ENCODE measurements at places on chromosomes 16 and 17.

DNA sequence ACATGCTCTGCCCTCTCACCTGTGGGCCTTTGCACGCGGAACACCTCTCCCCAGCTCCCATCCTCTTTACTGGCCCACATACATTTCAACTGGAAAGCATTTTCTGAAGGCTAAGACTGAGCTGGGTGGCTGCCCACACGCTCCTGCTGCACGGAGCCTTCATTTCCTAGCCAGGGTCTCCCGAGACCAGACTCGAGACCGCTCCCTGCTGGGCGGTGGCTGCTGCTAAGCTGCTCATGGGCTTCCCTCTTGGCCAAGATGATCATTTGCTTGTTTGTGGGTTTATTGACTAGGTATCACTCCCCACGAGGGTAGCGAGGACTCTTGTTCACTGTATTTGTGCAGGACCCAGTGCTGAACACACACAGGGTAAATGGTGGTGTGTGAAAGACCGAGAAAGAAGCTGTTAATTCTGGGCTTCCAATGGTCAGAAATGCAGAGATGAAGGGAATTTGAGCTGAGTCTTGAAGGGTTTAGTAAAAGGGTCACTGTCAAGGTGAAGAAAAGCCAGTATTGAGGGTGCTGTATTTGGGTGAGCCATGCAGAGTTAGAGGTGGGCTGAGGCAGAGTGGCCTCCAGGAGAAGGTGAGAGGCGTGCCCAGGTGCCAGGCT lies 907 bp downstream of the TRAPPC2L start:
- DNase-seq, result peak; percentile 55

DNA sequence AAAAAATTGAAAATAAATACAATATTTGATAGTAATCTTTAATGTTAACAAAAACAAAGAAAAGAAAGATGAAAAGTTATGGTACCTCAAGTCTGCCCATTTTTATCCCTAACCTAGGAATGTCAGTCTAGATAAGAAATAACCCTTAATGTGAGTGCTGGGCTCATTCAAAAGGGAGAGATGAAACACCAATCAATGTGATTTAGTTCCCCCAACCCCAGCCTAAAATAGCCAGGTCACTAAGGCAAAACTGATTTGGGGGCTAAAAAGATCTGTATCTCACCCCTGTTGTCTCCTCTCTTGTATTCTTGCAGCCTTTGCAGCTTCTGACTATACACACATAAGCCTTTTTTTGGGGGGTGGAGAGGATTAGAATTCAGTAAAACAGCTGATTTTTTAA lies 3.2 kb upstream of the IGF2BP1 start:
- DNase-seq, result no peak

DNA sequence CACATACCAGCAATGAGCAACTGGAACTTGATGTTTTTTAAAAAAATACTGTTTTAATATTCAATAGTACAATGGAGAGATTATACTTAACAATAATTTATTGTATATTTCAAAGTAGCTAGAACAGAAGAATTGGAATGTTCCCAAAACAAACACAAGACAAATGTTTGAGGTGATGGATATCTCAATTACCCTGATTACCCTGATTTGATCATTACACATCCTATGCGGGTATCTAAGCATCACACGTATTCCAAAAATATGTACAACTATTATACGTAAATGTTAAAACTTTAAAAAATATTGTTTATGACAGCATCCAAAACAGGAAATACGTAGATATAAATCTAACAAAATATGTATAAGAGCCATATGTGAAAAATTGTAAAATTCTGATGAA lies 96.8 kb downstream of the DYNLRB2 start:
- DNase-seq, result no peak

DNA sequence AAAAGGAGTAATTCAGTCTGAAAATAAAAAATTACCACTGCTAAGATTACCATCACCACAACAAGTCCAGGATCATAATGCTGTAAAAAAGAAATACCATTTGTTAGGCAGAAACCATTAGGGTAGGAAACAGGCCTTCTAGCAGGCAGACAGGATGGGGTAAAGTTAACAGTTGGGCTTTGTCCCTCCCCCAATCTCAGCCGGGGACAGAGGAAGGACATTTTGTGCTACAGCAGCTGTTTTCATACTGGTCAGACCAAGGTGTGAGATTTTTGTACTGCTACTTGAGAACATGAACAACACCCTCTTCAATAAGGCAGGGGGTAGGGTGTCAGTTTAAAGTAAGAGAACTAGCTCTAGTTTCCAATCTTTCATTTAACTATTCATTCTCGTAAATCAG lies 49.2 kb upstream of the ITGA2B start:
- peak; percentile 1 for DNase-seq

- no peak for DNase-seq
Observed at GRCh38 chr16:88871349-88871702, 4.9 kb upstream of the PABPN1L start.

GRCh38 chr16:1902547-1903219 lies 15.5 kb downstream of the HS3ST6 start:
- no peak for DNase-seq

DNA sequence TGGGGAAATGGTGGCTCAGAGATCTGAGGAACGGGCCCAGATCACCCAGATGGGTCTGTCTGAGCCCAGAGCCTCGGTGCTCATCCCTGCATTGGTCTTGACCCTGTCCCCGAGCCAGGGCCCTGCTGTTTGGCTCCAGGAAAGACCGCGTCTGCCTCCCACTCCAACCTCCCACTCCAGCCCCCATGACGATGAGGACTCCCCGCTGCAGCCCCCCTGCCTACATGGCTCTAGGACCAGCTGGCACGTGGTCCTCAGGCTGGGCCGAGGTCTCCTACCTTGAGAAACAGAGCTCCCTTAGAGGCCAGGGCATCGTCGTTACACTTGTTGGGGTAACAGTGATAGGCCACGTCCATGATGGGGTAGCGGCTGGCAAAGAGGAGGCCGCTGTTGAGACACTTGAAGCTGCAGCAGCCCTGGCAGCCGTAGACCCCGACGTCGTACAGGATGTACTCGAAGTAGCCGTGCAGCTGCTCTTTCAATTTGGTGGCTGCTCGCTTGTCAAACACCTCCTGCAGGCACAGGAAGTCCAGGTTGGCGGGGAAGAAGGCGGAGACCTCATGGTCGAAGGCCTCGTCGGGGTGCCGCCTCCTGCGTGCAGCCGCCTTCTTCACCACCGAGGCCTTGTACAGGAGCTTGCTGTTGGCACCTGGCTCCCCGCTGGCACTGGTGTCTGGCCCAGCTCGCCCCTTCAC lies 59.9 kb downstream of the PRMT7 start:
- no peak for DNase-seq

DNA sequence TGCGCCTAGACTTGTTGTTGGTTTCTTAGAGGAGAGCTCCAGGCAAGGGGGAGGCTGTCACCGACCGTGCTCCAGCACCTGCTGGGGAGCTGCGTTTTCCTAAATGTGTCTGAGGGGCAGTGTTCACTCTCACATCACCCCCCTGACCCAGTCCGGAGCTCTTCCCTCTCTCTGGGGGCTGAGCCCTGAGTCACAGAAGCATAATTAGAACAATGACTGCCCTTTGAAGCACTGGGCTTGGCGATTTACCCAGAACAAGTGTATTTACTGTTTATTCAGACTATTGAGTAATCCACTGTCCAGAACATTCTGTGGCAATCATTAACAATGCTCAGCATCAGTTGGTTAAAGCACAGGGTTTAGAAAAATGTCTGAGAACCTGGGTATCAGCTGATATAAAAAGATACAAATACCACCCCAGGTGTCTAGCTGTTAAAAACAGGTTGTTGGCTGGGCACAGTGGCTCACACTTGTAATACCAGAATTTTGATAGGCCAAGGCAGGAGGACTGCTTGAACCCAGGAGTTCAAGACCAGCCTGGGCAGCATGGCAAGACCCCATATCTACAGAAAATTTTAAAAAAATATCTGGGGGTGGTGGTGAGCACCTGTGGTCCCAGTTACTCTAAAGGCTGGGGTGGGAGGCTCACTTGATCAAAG lies 8.1 kb downstream of the CES4A start:
- no peak for DNase-seq

DNA sequence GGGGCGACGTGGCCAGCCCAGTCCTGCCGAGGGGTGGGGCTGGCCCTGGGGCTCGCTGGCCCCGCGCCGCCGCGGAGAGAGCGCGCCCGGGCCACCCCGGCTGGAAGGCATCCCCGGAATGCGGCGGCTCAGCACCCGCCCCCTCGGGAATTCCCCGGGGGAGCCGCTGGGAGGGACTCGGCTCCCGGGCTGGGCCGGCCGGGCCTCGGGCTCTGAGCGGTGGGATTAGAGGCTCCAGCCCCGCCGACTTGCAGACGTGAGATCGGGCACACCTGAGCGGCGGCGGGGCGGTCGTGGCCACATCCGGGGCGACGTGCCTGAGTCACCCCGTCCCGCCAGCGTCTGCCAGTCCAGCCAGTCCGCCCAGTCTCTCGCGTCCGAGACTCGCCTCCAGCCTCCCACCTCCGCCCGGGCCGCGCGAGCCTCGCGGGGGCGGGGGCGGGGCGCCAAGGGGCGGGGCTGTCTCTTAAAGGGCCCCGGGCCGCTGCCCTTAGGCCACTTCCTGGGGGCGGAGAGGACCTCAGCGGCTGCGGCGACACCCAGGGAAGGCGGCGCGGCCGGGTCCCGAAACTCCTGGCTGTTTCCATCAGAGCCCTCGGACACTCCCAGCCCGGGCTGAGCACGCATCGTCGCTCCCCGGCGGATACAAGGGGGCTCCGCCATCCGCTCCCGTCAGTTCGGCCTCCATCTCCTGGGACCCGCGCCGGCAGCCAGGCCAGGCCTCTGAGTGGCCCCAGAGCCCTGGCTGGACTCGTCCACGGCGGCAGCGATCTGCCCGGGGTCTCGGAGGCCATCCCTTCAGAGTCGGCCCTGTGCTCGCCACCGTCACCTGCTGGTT lies at the start of gene KCTD11:
TSS of gene KCTD11 (plus strand) at position 498 of the 838 bp plus-strand sequence.
- DNase-seq, result no peak

- no peak for DNase-seq
Observed at GRCh38 chr17:59149051-59149450, 5.9 kb downstream of the SKA2 start.

GRCh38 chr17:81542431-81543338 lies 9.5 kb downstream of the FAAP100 start:
- DNase-seq, result no peak

DNA sequence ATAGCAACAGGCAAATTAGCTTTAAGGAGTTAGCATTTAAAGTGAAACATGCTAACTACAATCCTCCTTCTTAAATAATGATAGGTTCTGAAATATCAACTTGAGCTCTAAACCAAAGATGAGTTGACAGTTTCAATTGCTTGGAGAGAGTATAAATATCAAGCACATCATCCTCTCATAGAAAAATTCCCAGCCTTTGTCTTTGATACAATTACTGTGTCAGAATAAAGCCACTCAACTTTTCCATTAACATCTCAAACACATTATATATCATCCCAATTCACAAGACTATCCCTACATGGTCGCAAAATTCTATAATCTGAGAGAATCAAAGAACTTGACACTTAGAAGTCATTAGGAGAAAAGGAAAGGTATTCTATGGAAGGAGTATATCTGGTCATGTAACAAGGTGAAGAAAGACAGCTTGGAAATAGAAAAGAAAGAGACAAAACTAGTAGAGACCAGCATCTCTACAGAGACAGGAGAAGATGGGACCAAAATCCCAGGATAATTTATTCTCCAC lies 189.8 kb downstream of the CEP112 start:
- DNase-seq, result no peak

GRCh38 chr17:73514146-73514863 lies 129.9 kb downstream of the SDK2 start:
- DNase-seq, result no peak

GRCh38 chr16:46962629-46963028 lies 10.8 kb downstream of the DNAJA2 start:
- DNase-seq, result no peak
